HTR-8/SVneo (cell line): ENCODE measurements at places on chromosomes 6 and 20.

DNA sequence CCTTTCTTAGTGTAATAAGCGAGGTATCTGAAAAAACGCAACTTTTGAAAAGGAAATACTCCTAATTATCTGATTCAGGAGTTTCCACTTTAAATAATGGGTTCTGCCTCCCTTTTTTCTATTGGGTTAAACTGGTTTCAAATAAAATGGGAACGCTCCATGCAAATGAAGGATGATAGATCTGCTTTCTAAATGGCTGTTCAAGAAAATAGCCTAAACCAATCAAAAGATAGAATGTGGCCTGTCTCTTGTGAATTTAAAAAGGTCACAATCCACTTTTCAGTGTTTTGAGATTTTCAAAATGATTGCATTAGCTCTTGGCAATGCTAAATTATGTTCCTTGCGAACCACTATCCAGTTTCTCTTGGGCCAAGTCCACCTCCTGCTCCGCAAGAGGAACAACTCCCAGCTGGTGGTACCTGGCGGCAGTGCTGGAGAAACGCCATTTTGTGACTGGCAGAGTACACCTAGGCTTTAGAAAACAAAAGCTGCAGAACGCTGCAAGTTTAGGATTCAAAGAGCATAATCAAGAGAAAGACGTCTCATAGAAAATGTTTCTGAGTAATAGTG is 56.7 kb downstream of the TRIM38 start:
- DNase-seq, result no peak

DNA sequence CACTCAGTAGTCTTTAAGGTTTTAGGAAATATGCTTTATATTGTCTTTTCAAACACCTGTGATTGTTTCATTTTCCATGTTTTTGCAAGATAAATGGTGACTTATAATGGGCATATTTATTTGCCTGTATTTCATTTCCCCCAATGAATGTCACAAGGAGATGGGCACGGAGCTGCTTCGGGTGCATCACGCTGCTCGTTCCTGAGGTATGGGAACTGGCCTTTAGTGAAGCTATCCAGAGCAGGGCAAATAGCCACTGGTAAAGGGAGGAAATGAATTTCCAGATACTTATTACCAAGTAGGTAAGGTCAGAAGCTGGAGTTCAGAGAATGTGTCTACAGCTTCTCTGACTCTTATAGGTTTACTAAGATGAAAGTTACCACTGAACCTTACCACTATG is 3.7 kb downstream of the POU3F2 start:
- no peak for DNase-seq

DNA sequence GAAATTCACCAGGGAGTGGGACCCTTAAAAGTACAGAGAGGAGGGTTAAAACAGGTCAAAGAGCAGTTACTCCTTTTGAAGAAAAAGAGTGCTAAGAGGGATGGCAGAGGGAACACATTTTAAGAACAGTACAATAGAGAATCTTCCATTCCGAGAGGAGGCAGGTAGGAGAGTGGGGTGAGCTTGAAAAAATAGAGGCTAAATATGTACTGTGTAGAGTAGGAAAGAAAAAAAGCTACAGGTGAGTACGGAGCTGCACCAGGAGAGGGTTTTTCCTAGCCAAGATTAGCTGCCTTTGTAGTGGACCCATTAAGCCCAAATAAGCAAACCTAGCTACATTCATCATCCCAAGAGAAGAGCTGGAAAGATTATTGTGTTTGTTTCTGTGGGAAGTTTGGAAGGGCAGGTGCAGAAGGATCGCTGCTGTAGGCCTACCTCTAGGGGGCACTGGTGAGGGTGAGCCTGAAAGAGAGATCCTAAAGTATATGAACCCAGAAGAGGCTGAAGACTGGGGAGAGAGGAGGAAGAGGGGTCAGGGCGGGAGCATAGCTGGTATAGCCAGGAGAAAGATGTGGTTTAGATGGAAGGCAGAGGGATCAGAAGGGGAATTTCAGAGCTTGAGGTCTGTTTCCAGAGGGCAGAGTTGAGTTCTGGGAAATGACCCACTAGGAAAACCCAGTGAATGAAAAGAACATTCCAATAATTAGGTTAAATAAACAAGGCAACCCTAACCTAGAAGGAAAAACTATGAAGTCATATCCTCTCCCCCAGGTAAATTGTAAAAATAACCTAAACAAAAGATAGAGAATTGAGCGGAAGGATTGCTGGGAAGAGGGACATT is 50.2 kb upstream of the HINT3 start:
- DNase-seq, result no peak

GRCh38 chr20:15265581-15266309 is 928.3 kb upstream of the FLRT3 start:
- DNase-seq, result no peak

DNA sequence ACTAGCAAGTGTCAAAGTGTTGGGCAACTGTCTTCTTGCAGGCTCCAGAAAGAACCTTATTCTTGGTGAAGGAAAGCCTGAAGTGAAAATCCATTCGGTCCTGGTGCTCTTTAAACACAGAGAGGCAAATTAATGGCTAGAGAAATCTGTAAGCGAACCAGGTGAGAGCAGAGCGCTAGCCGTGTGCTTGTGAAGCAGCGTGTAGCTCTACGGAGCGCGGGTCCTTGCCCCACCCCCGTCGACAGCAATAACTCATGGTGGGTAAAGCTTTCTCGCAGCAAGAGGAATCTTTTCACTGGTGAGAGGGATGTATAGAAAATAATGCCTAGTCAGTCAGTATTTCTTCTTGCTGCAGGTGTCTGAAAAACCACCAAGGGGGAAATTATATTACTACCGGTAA is 37.0 kb upstream of the EMILIN3 start:
- DNase-seq, result no peak

- DNase-seq, result no peak
These were observed 1113.1 kb upstream of the CITED2 start for GRCh38 chr6:140487586-140487985.

DNA sequence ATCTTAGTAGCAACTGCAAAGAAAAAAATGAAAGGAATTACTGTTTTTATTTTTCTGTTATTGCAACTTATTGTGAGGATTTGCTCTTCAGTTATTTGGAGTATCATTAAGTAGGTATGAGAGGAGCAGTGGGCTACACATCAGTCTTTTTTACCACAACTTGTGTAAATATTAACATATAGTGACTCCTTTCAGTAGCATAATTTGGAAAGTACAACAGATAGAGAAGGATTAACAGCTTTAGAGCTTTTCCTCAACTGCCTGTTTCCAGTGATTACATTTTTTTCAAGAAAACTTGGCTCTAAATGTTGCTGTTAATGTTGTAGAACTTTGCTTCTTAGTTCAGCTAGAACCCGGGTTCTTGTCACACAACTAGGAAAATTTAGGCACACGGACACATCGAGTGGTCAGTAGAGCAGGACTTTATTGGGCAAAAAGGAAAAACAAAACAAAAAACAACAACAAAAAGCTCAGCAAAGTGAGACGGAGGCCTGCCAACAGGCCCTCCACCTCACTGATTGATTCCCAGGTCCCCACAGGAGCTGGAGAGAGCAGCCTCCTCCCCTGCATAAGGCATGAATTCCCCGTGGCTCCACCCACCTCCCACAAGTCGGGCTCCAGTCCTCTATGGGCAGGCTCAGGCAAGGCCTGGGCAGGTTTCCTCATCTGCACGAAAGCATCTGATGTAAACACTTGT is 75.1 kb downstream of the ADGRG6 start:
- peak; percentile 24 for DNase-seq

GRCh38 chr6:142845624-142846458 is 99.1 kb downstream of the HIVEP2 start:
- peak; percentile 40 for DNase-seq

GRCh38 chr6:97702248-97702647 is 419.2 kb upstream of the MMS22L start:
- no peak for DNase-seq

- DNase-seq, result peak; percentile 9
These were observed 683.0 kb upstream of the ADGRB3 start for GRCh38 chr6:67952121-67952520.

DNA sequence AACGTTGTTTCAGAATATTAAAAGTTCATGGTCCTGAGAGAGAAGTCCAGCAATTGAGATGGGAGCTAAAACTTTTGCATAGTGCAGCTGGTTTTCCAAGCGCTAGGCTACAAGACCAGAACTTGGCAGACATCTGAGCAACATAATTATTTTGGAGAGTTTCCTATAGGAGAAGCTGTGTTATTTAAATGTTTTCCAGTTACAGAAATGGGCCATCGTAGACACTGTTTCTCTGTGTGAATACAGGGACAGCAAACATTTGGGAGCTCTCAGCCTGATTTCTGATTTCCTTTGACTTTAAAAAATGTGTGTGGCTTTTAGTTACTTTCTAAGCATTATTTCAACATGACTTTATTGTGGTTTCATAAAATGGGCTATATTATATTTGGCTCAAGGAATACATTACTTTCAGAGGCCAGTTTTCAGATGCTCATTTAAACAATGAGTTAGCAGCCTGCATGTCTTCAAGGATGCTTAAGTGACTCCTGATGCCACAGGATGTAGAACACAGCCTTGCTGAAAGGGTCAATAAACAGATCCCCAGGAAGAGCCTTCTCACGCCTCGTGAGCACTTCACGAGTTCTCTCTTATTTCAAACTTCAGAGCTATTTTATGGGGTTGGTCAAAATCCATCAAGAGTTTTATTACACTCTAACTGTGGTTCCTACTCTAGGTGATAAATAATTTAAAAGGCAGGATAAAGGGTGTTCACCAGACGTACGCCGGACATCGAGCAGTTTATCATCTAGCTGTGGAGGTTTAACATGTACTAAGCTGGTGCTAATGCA is 193.8 kb downstream of the SMOC2 start:
- DNase-seq, result no peak

DNA sequence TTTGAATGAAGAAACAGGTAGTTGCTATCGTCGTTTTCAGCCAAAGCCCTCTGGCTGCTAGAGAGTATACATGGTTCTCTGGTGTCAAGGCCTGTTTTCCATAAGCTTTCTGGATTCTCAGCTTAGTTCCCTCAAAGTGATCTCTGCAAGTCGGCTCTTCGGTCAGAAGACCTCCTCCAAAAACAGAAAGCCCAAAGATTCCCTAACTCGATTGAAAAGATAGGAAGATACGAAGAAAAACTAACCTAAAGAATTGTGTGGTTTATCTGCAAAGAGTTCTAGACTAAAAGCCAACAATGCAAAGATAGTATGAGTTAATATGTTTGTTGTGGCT is 545 bp upstream of the ASCC3 start:
- no peak for DNase-seq

DNA sequence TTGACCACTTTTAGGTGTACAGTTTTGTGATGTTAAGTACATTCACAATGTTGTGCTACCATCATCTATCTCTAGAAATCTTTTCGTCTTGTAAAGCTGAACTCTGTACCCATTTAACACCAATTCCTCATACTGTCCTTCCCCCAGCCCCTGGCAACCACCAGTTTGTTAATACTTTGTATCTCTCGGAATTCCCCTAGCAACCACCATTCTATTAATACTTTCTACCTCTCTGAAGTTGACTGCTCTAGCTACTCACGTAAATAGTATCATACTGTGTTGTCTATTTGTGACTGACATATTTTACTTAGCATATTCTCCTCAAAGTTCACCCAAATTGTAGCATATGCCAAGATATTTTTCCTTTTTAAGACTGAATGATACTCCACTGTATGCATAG is 82.3 kb upstream of the CLDN20 start:
- no peak for DNase-seq
